B cell (primary cell): ENCODE measurements at places on chromosomes 12 and 14. TPM values are rescaled to one million over a fixed set of nuclear protein-coding genes. Genes with fewer than 3 reads are reported as not detected.

- no peak for DNase-seq
- H3K27ac ChIP-seq: no peak overlapping the region
- H3K36me3 ChIP-seq: no peaks in the 10 kb centered on the region
- H3K27me3 ChIP-seq: no peaks in the 10 kb centered on the region
- H3K4me3 ChIP-seq: no peak overlapping the region
Observed at GRCh38 chr14:33127531-33127930, 188.9 kb downstream of the NPAS3 start.

- no peaks in the 10 kb centered on the region for H3K4me1 ChIP-seq
- H3K27me3 ChIP-seq: no peaks in the 10 kb centered on the region
- H3K36me3 ChIP-seq: no peaks in the 10 kb centered on the region
- no peak overlapping the region for H3K27ac ChIP-seq
Observed at GRCh38 chr12:56590237-56590830, 39.8 kb downstream of the BAZ2A start.

DNA sequence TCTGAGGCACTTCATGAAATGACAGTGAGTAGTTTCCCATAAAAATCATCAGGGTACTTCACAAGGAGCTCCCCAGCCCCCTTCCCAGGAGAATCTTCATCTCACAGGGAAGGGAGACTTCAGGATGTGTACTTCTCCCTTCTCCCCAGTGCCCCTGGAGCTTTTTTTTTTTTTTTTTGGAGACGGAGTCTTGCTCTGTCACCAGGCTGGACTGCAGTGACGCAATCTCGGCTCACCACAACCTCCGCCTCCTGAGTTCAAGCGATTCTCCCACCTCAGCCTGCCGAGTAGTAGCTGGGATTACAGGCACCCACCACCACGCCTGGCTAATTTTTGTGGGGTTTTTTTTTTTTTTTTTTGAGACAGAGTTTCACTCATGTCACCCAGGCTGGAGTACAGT, 10.4 kb downstream of the ITPK1 start:
- no peaks in the 10 kb centered on the region for H3K36me3 ChIP-seq
- peak overlapping the region; percentile 33 for H3K27ac ChIP-seq
- DNase-seq: no peak
- no peaks in the 10 kb centered on the region for H3K27me3 ChIP-seq

GRCh38 chr12:74903522-74903921, 306.1 kb downstream of the KCNC2 start:
- DNase-seq: no peak
- H3K4me1 ChIP-seq: no peaks in the 10 kb centered on the region
- H3K4me3 ChIP-seq: no peak overlapping the region

GRCh38 chr12:132657004-132657727, 30.0 kb downstream of the POLE start:
- peaks cover 13% of the 10 kb centered on the region for H3K36me3 ChIP-seq

DNA sequence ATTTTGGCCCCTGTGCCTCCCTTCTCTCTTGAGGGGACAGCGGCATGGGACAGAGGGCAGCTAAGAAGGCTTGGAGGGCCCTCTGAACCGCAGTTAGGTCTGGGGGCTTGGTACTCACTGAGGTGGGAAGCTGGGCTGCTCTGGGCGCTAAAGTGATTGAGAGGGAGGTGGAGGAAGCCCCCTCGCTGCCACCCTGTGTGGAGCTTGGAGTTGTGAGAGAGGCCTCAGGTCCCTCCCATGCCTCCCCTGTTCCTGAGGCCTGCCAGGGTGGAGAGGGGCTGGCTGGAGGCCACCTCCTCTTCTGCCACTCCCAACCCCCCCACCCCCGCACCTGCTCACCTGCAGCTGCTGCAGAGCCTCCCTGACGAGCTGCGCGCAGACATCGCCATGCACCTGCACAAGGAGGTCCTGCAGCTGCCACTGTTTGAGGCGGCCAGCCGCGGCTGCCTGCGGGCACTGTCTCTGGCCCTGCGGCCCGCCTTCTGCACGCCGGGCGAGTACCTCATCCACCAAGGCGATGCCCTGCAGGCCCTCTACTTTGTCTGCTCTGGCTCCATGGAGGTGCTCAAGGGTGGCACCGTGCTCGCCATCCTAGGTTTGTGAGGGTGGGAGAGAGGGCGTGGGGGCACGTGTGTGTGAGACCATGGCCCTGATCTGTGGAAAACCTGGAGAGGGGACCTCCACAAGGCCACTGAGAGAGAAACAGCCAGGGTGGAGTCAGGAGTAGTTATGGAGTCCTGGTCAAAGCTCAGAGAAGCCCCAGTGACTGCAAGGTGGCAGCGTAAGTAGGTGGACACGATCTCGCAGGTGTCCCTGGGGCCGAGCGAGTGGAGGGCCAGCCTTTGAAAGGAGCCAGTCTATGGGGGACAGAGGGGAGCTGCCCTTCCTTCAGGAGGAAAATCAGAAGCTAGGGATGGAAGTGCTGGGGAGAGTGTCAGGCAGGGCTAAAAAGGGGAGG, 11.2 kb downstream of the KCNH3 start:
- H3K4me3 ChIP-seq: no peak overlapping the region
- no peak overlapping the region for H3K27ac ChIP-seq
- no peaks in the 10 kb centered on the region for H3K36me3 ChIP-seq
- peaks cover 13% of the 10 kb centered on the region for H3K4me1 ChIP-seq
- DNase-seq: peak; percentile 9
- peaks cover 6% of the 10 kb centered on the region for H3K27me3 ChIP-seq

GRCh38 chr12:131356485-131357184, 354.3 kb upstream of the SFSWAP start:
- no peak for DNase-seq
- no peaks in the 10 kb centered on the region for H3K4me1 ChIP-seq
- H3K36me3 ChIP-seq: no peaks in the 10 kb centered on the region
- no peak overlapping the region for H3K4me3 ChIP-seq
- no peaks in the 10 kb centered on the region for H3K27me3 ChIP-seq

CSRP2 gene
- total RNA-seq: 0.44 TPM in 1 of 2 replicates, not detected in the other

DNA sequence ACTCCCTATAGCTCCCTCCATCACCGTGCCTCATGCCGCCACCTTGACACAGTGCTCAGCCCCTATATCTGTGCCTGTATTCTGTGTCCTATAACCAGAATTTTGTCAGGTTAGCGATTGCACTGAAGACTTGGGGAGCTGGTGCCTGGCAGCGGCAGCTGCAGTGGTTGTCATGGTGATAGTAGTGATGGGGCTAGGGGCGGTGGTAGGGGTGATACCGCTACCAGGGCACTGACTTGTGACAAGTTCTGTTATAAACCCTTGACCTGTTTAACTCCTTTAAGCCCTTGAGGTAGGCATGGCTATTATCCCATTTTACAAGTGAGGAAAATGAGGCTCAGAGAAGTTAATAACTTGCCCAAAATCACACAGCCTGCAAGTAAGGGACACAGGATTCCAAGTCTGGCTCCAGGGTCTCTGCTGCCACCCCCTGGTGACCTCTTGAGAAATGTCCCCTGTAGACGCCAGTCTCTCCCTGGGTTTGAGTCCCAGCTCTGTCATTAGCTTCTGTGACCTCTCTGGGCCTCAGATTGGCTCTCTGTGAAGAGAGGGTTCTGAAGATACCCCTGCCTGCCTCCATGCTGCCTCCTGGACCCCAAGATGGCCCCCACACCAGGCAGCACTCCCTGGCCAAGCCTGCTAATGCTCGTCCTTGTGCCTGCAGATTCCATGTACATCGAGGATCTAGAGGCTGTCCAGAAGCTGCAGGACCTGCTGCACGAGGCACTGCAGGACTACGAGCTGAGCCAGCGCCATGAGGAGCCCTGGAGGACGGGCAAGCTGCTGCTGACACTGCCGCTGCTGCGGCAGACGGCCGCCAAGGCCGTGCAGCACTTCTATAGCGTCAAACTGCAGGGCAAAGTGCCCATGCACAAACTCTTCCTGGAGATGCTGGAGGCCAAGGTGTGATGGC, 121.9 kb downstream of the ESRRB start:
- H3K27me3 ChIP-seq: no peaks in the 10 kb centered on the region
- no peak overlapping the region for H3K27ac ChIP-seq
- no peak for DNase-seq

CAPZA3 gene
- not detected in 2 replicates for total RNA-seq
